AG09319 (cell line): ENCODE measurements at places on chromosomes 11 and 22.

- DNase-seq, result no peak
Observed at GRCh38 chr11:92759571-92760214, 209.8 kb upstream of the MTNR1B start.

DNA sequence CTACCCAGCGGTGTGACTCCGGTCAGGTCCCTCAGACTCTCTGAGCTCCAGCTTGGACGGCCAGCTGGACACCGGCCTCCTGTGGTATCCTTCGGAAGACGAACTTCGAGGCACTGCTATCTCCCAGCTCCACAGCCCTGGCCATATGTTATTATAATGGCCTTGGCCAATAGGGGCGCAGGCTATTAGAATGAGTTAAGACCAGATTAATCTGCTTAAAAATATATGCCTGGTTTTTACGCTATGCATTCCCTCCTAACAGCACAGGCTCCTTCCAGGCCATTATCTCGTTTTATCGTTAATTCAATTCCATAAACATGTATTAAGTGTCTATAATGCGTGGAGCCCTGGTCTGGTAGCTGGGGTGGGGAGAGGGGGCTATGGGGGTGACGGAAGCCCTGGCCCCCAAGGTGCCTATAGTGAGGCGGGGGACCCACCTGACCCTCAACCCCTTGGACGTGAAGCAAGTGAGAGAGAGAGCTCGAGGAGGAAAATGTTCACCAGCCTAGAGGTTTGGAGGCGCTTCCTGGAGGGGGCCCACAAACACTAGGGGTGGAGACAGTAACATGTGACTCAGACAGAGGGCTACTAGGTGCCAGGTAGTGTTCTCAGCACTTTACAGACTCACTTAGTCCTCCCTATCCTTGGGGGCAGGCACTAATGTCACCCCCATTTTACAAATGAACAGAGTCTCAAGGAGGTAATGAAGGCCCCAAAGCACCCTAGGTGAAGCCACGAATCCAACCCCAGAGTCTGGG is 37.5 kb upstream of the TCF20 start:
- DNase-seq, result no peak

DNA sequence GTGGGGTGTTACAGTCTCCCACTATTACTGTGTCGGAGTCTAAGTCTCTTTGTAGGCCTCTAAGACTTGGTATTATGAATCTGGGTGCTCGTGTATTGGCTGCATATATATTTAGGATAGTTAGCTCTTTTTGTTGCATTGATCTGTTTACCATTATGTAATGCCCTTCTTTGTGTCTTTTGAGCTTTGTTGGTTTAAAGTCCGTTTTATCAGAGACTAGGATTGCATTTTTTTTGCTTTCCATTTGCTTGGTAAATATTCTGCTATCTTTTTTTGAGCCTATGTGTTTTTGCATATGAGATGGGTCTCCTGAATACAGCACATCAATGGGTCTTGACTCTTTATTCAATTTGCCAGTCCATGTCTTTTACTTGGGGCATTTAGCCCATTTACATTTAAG is 97.6 kb downstream of the PDE3B start:
- no peak for DNase-seq

- DNase-seq, result no peak
Observed at GRCh38 chr22:19750507-19751490, 9.8 kb upstream of the TBX1 start.

DNA sequence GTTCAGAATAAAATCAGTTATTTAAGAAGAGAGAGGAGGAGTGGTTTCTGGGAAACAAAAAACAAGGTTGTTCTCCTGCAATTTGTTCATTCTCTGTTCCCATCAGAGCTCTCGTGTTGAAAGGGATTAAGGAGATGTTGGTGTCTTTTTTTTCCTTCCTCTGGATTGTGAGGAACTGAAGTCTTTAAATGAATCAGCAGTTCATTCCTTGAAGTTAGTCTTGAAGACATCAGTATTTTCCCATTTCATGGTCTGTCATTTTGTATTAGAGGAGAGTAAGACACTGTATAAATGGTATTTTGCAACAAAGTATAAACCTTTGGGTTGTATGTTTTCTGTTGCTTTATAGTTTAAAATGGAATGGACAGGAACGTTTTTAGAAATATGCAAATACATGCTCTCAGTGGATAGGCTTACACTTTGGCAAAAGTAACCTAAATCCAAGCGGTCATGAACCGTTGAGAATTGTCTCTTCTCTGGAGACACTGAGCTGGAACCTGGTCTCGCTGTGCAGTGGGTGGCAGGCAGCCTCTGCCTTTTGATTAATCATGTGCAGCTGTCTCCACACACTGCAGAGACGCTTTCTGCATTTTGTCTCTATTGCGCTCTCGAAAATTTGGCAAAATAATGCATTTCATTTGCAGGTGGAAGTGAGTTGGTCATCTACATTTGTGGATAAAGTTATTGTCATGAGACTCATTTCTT is 33.0 kb downstream of the SAMM50 start:
- DNase-seq, result peak; percentile 10

DNA sequence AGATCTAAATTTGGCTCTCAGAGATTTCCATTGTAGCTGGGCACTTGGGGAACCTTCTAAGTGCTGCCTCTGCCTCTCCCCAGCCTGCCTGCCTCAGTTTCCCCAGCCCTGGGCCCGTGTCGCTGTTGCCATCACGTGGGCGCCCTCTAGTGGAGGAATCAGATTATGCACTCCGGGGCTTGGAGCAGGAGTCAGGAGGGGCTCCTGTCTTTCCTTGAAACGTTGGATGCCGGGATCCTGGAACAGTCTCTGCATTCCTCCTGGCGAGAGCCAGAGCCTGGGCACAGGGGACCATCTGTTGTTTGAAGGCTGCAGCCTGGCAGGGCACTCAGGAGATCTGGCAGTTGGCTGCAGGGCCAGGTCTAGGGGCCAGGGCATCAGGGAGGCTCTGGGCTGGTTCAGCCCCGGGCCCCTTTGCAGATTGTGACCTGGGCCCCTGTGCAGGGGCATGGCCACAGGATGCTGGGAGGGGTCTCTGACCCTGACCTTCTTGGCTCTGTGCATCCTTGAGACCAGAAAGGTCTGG is 71.6 kb downstream of the LRP5 start:
- no peak for DNase-seq

GRCh38 chr11:103690356-103690755 is 346.1 kb upstream of the DDI1 start:
- no peak for DNase-seq

GRCh38 chr11:18013790-18014507 is 1.1 kb upstream of the SERGEF start:
- DNase-seq, result no peak

DNA sequence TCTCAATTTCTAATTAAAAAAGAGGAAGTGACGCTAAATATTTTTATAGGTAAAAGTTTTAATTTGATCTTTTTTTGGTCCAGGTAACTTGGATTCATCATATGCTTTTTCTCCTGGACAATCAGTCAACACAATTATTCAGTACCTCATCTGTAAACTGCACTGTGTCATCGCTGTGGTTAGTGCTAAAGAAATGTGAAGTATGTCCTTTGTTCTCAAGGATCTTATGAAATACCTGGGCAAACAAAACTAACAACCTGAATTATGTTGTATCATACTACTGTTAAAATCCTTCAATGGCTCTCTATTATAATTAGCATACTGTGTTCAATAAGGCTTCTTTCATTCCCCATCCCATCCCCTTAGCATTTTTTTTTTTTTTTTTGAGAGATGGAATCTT is 19.9 kb upstream of the SCN3B start:
- DNase-seq, result no peak

- DNase-seq, result peak; percentile 10
Observed at GRCh38 chr22:37077802-37078448, 26.4 kb downstream of the KCTD17 start.

- no peak for DNase-seq
Observed at GRCh38 chr11:5514841-5515240, 1.7 kb downstream of the UBQLNL start.

- DNase-seq, result no peak
Observed at GRCh38 chr11:79956061-79956460, 515.2 kb upstream of the TENM4 start.
